ENCODE measurements at places on chromosomes 2 and 18. TPM values are rescaled to one million over a fixed set of nuclear protein-coding genes. Genes with fewer than 3 reads are reported as not detected.

Gene SERPINB11
- total RNA-seq: not detected

DNA sequence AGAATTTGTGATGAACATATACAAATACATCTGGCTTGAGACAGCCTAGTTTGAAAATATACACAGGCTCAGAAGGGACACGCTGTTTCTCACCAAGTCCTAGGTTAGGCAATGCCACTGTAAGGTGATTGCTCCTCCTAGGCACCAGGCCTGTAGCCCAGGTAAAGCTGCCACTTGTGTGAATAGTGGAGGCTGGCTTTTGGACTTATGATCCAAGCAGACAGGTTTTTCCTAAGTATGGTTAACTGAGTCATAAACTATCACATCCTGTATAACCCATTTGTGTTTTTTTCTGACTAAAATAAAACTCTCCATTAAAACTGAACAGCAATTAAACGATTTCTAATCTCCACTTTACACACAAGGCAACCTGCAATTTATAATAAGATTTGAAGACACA lies 81.0 kb downstream of the SEMA4F start:
- no peak for DNase-seq
- no peaks in the 10 kb centered on the region for H3K36me3 ChIP-seq
- H3K4me3 ChIP-seq: no peak overlapping the region

Gene ANKRD30BL
- total RNA-seq: not detected

DNA sequence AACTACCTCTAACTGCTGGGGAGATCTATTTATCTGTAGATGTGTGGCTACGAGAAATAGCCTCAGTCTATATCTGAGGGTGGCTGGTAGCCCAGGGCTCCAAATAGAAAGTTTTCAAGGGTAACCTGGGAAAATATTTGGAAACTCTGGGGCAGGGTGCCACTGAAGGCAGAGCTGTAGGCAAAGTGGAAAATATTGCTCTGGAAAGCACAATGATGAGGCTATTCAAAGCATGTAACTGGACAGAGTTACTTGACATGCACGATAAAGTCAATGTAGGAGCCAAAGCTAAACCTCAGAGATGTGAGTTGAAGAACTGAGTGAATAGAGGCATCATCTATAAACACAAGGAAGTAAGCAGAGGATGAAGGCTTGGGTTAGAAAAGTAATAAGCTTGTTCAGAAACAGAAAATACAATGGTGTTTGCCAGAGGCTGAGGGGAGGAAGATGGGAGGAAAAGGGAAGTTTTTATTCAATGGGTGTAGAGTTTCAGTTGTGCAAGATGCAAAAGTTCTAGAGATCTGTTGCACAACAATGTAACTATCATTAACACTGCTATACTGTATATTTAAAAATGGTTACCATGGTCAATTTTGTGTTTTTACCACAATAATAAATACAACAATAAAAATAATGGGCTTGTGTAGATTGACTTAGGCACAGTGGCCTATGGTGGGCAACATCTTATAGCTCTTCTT lies 171.6 kb downstream of the MBD2 start:
- no peaks in the 10 kb centered on the region for H3K4me1 ChIP-seq
- H3K27me3 ChIP-seq: no peaks in the 10 kb centered on the region
- H3K4me3 ChIP-seq: no peak overlapping the region
- no peaks in the 10 kb centered on the region for H3K36me3 ChIP-seq
- no peak for DNase-seq
- H3K27ac ChIP-seq: no peak overlapping the region

Gene CHRNG
- not detected for total RNA-seq

Gene COL4A4
- 1.6 TPM for total RNA-seq

DNA sequence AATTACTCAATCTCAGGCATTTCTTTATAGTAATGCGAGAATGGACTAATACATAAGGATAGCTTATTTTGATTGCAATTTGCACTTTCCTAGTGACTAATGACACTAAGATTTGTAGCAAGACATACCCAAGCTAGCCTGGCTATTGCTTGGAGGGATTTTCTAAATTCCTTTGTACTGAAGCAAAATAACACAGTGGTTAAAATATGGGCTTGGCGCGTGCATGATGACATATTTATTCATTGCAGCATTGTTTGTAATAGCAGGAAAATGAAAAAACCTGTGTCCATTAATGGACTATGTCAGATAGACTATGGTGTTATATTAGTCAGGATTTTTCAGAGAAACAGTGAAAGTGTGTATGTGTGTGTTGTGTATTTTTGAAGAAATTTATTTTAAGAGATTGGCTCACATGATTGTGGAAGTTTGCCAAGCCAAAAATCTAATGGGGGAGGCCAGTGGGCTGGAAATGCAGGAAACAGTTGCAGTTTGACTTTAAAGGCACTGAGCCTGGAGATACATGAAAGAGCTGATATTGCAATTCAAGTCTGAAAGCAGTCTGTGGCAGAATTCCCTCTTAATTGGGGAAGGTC lies 16.7 kb upstream of the LAPTM4A start:
- no peaks in the 10 kb centered on the region for H3K27me3 ChIP-seq
- H3K27ac ChIP-seq: no peak overlapping the region
- no peak for DNase-seq
- no peak overlapping the region for H3K4me3 ChIP-seq

DNA sequence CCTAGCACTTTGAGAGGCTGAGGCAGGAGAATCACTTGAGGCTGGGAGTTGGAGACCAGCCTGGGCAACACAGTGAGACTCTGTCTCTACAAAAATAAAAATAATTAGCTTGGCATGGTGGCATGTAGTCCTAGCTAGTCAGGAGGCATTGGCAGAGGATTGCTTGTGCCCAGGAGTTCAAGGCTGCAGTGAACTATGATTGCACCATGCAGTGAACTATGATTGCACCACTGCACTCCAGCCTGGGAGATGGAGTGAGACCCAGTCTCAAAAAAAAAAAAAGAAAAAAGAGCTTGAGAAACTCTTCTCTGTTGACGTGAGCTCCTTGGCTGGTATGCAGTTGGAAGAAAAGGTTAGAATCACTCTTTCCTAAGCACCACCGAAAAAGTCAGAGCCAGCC lies 125.1 kb upstream of the TNP1 start:
- no peak for DNase-seq
- H3K36me3 ChIP-seq: no peaks in the 10 kb centered on the region
- H3K27ac ChIP-seq: no peak overlapping the region
- no peaks in the 10 kb centered on the region for H3K27me3 ChIP-seq
- peaks cover 3% of the 10 kb centered on the region for H3K4me1 ChIP-seq

Gene GBX2
- not detected for total RNA-seq

GRCh38 chr18:27824841-27825681 lies 351.9 kb downstream of the CDH2 start:
- no peaks in the 10 kb centered on the region for H3K4me1 ChIP-seq
- no peak overlapping the region for H3K4me3 ChIP-seq
- no peaks in the 10 kb centered on the region for H3K36me3 ChIP-seq
- H3K27ac ChIP-seq: no peak overlapping the region

Gene CYP27A1
- total RNA-seq: 20.4 TPM

Gene ALPP
- total RNA-seq: not detected

Gene CROCC2
- total RNA-seq: not detected

Gene HOXD13
- total RNA-seq: not detected

DNA sequence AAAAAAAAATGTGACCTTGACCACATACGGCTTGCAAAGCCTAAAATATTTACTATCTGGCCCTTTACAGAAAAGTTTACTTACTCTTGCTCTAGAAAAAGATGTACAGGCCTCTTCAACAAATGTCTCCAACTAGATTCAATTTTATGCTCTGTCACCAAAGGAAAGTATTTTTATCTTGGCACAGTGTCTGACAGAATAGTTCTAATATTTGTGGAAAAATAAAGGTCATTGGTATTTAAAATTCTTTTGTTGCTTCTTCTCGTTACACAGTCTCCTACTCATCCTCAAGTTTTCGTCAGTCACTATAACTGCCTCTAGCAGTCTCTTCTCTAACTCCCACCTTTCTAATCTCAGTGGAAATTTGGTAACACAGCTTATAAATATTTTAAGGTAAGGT lies 1.4 kb downstream of the RBKS start:
- H3K4me1 ChIP-seq: peaks cover 14% of the 10 kb centered on the region
- H3K4me3 ChIP-seq: no peak overlapping the region
- DNase-seq: no peak
- H3K36me3 ChIP-seq: no peaks in the 10 kb centered on the region

DNA sequence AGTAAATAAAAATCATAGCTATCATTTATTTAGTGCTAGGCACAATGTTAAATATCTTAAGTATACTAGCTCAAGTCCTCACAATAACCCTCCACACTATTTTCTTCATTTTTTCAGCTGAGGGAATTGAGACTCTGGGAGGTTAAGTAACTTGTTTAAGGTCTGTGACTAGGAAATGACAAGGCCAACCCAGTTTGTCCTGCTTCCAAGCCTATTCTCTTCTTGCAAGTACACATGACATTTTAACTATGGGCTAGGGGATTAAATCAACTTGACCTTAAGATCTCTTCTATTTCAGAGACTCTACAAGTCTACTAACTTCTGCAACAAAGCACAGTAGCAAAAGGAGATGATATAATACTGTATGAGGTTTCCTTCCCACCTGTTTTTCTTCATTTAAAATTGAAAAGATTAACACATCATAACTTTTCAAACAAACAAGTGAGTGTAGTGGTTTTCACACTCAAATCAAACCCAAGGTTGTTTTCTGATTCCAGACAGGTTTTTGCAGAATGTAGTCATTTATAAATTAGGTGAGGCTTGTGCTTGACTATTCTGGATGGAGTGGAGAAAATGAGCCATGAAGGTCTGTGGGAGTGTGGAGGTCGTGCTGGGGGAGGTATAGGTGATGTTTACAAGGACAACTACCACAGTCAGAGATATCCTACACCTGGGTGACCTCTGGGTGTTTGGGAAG lies 57.0 kb downstream of the CD28 start:
- no peak for DNase-seq
- H3K4me1 ChIP-seq: no peaks in the 10 kb centered on the region
- no peak overlapping the region for H3K27ac ChIP-seq
- no peak overlapping the region for H3K4me3 ChIP-seq
- H3K36me3 ChIP-seq: no peaks in the 10 kb centered on the region

- no peak for DNase-seq
- no peaks in the 10 kb centered on the region for H3K36me3 ChIP-seq
- no peak overlapping the region for H3K4me3 ChIP-seq
- H3K27ac ChIP-seq: no peak overlapping the region
Observed at GRCh38 chr2:197137231-197137630, 173.3 kb downstream of the ANKRD44 start.

Gene CHRND
- total RNA-seq: not detected

DNA sequence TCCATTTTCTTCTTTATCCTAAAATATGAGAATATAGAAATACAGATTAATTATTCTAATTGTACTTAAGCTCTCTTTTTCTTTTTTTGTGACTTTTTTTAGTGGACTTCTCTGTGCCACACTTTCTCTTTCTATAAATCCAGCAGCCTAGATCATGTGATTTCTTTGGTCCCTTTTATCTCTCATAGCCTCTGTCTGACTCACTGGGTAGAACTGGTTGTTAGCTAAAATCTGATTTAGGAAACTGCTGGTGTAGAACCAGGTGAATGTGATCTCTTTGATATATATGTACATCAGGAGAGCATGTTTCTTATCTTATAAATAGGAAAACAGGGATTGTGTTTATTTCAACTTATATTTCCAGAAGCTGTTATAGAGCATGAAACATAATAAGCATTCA lies 54.9 kb downstream of the VRK2 start:
- DNase-seq: no peak
- H3K27ac ChIP-seq: no peak overlapping the region
- H3K4me1 ChIP-seq: no peaks in the 10 kb centered on the region
- no peaks in the 10 kb centered on the region for H3K27me3 ChIP-seq

Gene LBX2
- total RNA-seq: 0.54 TPM

GRCh38 chr2:224538561-224539138 lies 46.5 kb downstream of the CUL3 start:
- no peak overlapping the region for H3K4me3 ChIP-seq
- no peak for DNase-seq
- peaks cover 10% of the 10 kb centered on the region for H3K4me1 ChIP-seq
- H3K36me3 ChIP-seq: peaks cover 17% of the 10 kb centered on the region

- no peak for DNase-seq
- H3K27ac ChIP-seq: no peak overlapping the region
- H3K27me3 ChIP-seq: no peaks in the 10 kb centered on the region
- H3K4me3 ChIP-seq: no peak overlapping the region
- H3K36me3 ChIP-seq: no peaks in the 10 kb centered on the region
- H3K4me1 ChIP-seq: no peaks in the 10 kb centered on the region
Observed at GRCh38 chr2:180716186-180717180, 263.9 kb upstream of the UBE2E3 start.

DNA sequence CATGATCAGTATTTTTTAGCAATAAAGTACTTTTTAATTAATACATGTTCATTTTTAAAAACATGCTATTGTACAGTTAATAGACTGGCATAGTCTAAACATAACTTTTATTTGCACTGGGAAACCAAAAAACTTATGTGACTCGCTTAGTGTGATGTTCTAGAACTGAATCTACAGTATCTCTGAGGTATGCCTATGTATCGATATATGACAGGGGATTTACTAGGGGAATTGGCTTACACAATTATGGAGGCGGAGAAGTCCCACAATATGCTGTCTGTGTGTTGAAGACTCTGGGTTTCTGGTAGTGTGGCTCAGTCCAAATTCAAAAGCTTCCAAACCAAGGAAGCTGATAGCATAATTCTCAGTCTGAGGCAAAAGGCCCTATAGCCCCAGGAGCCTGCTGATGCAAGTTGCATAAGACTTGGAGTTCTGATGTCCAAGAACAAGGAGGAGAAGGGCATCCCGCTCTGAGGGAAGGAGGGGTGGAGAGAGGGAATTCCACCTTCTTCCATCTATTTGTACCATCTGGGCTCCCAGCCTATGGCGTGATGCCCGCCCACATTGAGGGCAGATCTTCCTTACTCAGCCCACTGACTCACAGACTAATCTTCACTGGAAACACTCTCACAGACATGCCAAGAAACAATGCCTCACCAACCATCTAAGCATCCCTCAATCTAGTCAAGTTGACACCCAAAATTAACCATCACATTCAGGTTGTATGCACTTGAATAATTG lies 27.5 kb downstream of the ZNF638 start:
- peaks cover 8% of the 10 kb centered on the region for H3K4me1 ChIP-seq
- DNase-seq: no peak
- peaks cover 86% of the 10 kb centered on the region for H3K36me3 ChIP-seq
- no peaks in the 10 kb centered on the region for H3K27me3 ChIP-seq
- no peak overlapping the region for H3K27ac ChIP-seq
- no peak overlapping the region for H3K4me3 ChIP-seq

- H3K36me3 ChIP-seq: no peaks in the 10 kb centered on the region
- H3K4me3 ChIP-seq: no peak overlapping the region
- DNase-seq: no peak
- H3K27me3 ChIP-seq: no peaks in the 10 kb centered on the region
- no peaks in the 10 kb centered on the region for H3K4me1 ChIP-seq
Observed at GRCh38 chr2:15673919-15674636, 82.4 kb downstream of the DDX1 start.

Gene MAPRE2
- 166 TPM for total RNA-seq

GRCh38 chr2:141280037-141280436 lies 850.8 kb downstream of the LRP1B start:
- no peak overlapping the region for H3K4me3 ChIP-seq
- H3K36me3 ChIP-seq: no peaks in the 10 kb centered on the region
- no peaks in the 10 kb centered on the region for H3K4me1 ChIP-seq
- no peaks in the 10 kb centered on the region for H3K27me3 ChIP-seq
